ENCODE measurements at places on chromosomes 3 and 15.

DNA sequence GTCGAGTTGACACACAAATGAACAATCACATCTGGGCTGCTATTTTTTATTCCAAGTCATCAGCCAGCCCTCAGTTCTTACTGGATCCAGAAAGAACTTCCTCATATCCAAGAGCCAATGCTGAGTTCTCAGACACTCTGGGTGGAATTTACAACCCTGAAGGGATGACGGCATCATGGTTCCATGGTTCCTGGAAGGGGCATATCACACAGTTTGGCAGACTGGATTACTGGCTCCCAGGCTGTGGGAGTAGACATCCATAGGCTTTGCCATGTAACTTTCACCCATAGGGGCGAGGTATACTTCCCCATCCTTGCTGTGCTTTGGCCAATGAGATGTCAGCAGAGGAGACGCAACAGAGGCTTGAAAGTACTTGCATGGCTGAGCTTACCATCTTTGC is 26.9 kb upstream of the KBTBD12 start:
- no peak for DNase-seq

- DNase-seq, result no peak
Observed at GRCh38 chr3:10383850-10384248, 62.9 kb upstream of the SEC13 start.

GRCh38 chr3:110909839-110910238 is 161.8 kb upstream of the NECTIN3 start:
- no peak for DNase-seq

GRCh38 chr3:160379628-160380214 is 19.3 kb downstream of the IFT80 start:
- no peak for DNase-seq

DNA sequence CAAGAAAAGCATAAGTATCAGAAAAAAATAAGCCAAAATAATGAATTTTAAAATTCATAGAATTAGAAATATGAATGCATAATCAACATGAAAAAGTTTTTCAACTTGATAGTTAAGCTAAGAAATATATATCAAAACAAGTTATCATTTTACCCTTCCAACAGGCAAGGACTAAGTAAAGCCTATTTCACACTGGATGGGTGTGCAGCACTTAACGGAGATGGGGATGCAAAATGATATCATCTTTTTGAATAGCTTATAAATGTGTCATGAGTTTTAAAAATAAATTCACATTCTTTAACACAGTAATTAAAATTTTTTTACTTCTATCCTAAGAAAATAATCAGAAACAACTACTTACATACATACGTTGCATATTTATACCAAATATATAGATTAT is 20.9 kb downstream of the PIK3R4 start:
- DNase-seq, result no peak

DNA sequence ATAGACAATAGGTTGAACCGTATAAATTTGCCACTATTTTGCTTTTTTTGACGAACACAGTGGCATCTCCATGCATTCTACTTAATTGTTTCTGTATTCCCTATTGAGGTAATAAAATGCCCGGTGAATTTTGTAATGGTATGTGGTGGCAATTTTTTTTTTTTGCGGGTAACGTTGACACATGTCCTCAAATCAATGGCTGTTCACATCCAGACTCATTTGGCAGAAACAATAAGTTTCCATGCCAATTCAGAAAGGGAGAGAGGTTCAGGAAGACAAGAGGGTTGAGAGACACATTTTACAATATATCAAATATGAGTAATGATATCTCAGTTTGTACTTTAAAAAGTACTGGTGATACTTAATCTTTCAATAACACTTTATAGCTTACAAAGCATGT is 463.9 kb downstream of the WDR72 start:
- DNase-seq, result no peak

- no peak for DNase-seq
Observed at GRCh38 chr3:64687086-64687780, 567 bp downstream of the ADAMTS9 start.

DNA sequence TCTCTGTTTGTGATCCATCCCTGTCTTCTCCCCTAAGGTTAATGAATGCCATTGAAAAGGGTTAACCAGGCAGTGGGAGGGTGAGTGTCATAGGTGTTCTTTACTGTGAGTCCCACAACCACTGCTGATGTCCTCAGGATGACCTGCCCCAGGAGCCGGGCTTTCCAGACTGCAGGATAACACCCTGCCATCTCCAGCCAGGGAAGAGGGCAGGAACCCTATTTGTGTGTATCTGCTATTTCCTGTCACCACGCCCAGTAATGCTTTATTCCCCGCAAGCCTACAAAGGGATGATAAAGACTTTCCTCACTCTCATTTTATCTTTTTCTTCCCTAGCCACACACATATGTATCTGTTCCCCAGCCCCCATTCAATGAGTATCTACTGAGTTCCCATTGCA is 15.6 kb upstream of the CTXND1 start:
- no peak for DNase-seq

GRCh38 chr15:58484791-58485600 is 53.2 kb downstream of the LIPC start:
- no peak for DNase-seq

- DNase-seq, result no peak
Observed at GRCh38 chr3:195153130-195153529, 117.8 kb downstream of the XXYLT1 start.

- no peak for DNase-seq
Observed at GRCh38 chr15:63362196-63362595, 19.4 kb downstream of the CA12 start.

DNA sequence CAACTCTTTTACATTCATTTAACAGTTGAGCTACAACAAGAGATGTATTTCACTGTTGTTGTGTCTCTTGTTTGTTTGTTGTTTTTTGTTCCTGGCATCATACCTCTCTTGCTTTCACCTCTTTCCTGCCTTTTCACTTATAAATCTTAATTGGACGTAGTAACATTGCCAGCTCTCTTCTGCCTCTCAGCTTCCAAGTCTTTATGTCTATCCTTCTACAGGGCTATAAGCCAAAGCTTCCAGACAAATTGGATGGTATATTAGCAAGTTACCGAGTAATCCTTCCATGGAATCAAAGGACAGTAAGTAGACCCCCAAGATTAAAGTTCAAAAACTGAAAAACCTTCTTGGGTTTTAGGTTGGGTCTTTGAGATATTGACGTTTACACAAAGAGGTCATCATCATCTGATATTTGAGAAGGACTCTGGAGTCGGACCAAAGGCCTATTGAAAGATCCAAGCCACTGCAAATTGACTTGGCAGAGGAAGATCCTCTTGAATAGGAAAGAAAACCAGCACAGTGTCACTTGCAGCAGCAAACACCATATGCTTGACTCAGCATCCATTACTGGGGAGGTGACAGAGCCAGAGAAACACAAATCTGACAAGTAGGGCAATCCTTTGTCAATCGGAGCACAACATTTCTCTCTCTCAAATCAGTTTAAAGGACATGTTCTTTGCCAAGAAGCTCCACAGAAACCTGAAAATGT is 648.5 kb upstream of the NR2F2 start:
- no peak for DNase-seq

- DNase-seq, result no peak
Observed at GRCh38 chr3:57826245-57826951, 70.3 kb downstream of the SLMAP start.

DNA sequence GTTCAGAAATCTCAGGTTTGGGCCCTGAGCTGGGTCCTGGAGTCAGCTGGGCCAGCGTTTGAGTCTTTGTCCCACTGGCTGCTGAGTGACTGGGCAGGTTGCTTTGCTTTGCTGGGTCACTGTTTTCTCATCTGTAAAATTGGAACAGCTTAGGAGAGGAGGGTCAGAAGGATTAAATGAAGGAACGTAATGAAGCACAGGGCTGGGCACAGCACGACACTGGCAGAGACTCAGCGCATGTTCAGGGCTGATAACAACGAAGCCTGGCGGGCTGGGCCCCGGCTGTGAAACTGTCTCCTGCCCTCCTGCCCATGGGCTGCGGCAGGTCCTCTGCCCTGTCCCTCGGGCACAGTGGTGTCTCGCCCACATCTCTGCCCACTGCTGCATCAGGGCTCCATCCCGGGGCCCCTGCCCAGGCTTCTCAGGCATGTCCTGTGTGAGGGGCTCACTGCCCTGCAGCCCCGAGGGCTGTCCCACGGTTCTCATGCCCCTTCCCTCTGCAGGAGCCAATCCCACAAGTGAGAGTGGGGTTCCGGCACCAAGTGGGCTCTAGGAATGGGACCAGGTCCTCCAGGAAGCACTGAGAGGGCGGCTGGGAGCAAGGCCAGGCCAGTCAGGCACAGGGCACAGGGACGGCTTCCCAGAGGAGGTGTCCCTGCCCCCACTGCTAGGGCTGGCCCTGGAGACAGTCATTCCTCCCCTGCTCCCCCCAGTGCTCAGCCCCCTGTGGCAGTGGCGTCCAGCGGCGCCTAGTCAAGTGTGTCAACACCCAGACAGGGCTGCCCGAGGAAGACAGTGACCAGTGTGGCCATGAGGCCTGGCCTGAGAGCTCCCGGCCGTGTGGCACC is 88.0 kb downstream of the TBC1D2B start:
- no peak for DNase-seq

GRCh38 chr3:72031581-72031980 is 246.6 kb upstream of the PROK2 start:
- peak; percentile 9 for DNase-seq

DNA sequence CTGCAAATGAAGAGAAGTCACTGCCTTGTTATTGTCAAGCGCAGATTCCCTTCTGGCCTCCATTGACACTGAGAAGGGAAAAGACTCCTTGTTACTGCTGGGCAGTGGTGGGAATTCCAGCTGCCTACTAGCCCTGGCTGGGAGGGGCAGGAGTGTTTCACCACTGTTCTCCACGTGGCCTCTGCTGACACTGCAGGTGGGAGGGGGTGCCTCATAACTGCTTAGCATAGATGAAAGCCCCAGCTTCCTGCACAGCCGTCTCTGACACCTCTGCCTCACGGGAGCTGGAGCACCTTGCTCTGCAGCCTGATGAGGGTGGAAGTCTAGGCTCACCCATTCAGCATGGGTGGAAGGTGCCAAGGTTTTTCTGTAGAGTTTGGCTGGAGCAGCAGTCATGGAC is 52.1 kb downstream of the TM2D3 start:
- no peak for DNase-seq

- DNase-seq, result no peak
Observed at GRCh38 chr3:148694116-148694515, 3.6 kb upstream of the AGTR1 start.

GRCh38 chr15:59410391-59410896 is 27.5 kb upstream of the FAM81A start:
- DNase-seq, result no peak

DNA sequence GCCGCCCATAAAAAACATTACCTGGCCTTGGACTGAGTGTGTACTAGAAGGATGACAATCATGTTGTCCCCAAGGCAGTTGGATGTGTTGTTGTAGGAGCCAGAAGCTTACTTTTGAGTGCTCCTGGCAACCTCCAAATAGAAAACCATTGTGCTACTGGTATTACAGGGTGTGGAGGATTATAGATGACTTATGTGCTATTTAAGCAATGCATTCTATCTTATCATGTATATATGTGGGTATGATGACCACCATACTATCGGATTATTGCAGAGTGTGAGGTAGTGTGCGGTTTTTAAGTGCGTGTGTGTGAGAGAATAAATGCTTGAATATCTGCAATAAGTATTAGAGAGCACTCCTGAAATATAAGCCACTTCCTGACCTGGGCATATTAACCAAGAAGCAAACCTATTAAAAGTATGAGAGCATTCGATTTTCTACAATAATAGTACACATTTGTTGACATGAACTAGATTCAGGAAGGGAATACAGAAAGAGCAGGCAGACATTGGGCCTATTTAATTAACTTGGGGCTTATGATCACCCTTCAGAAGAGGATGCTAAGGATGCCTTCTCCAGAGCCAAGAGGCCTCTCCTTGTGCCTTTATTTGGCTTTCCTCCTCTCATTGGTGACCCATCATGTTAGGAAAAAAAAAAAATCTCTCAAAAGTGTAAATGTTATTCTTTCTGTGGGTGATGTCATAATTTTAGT is 11.7 kb upstream of the MBNL1 start:
- DNase-seq, result no peak

DNA sequence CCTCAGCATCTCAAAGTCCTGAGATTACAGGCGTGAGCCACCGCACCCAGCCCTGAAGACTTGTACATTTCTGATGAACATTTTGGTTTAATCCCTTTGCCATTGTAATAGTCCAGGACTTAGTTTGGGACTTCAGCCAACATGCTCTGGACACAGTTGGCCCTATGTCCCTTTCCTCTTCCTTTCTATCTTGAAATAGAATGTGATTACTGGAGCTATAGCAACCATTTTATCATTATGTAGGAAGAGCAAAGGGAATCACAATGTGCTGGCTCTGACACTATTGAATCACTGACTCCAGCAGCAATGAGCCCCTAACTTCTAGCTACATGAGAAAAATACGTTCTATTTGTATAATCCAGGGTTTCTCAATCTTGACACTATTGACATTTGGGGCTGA is 34.8 kb upstream of the MRPL3 start:
- DNase-seq, result no peak

- no peak for DNase-seq
Observed at GRCh38 chr3:72316501-72317279, 531.6 kb downstream of the SHQ1 start.

- DNase-seq, result no peak
Observed at GRCh38 chr3:141152801-141153678, 78.6 kb upstream of the PXYLP1 start.

GRCh38 chr15:77094397-77095030 is 23.6 kb upstream of the TSPAN3 start:
- DNase-seq, result no peak

DNA sequence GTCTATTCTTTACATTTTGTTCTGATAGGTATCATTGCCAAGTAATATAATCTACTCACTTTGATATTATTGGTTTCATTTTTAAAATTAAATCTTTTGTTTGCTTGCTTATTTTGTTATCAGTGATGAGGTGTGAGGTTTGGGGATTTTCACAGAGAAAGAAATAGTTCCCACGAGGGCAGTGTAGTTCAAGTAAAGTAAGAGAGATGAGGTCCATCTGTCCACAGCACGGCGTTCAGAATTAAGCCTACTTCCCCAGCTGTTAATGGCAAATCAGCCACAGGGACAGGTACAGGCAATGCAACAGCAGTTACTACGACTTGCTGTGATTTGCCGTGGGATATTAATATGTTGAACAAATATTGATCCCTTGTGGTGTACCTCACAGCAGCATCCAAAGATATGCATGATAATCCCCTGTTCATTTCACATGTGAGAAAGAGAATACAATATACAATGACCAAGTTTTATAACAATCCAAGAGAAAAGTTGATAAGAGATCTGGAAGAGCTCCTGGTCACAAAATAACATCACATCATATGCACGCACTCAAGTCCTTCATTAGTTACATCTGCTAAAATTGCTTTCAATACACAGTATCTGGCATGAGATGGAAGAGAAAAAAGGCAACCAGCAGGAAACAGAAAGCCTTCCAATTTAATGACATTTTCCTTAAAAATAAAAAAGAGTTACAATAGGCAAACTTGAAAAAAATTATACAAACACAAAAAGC is 131.6 kb downstream of the TUSC7 start:
- no peak for DNase-seq

DNA sequence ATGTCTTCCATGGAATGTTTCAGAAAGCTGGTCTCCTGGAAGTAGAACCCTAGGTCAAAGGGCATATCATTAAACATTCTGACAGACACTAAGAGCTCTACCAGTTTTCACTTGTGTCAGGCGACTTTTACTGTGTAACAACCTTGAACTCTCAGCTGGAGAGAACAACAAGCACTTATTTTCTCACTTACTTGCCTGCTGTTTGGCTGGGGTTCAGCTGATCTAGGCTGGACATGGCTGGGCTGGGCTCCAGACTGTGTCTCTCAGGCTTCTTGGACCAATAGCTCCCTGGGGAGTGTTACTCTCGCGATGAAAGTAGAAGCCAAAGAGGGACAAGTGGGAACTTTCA is 527.3 kb downstream of the SHQ1 start:
- DNase-seq, result no peak

Data from caudate nucleus (tissue), 63 donors.